ENCODE measurements at places on chromosomes 4 and X.

DNA sequence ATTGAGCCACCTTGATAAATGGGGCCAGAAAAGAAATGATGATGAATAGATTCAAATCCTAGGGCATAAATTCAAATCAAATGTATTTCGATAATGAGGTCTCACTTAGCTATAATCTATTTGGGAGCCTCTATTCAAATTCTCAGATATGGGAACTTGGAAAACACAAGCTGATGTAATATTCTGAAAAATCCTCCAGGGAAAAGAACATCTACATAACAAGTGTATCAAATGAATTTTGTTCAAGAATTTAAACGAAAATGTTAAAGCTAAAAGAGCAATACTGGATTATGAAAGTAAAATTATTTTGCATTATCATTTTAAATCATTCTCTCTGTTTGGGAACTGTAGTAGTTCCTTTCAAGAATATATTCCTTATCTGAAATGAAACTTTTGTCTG is 38.9 kb upstream of the RAP1GDS1 start:
- DNase-seq: no peak

GRCh38 chr4:187192266-187192665 is 468.6 kb upstream of the FAT1 start:
- no peak for DNase-seq

GRCh38 chr4:94668724-94669123 is 89.0 kb upstream of the BMPR1B start:
- no peak for DNase-seq

GRCh38 chr4:23235628-23236390 is 543.1 kb downstream of the GBA3 start:
- no peak for DNase-seq
